GM03348 (cell line): ENCODE measurements at places on chromosomes 7 and 10.

DNA sequence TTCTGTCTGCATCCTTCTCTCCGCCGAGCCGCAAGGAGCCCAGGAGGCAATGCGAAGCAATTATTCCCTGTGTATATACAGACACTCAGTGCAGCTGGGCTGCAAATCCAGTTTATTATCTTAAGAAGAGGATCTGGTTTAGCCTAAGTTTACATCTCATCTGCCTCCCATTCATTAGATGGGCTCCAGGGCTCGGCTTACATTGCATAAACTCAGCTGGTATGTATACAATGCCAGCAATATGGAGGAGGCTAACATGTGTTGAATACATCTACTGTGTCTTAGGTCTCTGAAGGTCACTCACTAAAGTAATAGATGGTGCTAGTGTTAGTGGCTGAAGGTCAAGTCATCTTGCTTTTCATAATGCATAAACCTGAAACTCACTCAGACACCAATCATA, 996.8 kb downstream of the KCNMA1 start:
- DNase-seq, result no peak

- DNase-seq, result no peak
Measured at GRCh38 chr10:84542522-84543490, 214.4 kb downstream of the CCSER2 start.

GRCh38 chr10:35564341-35564968, 40.7 kb upstream of the GJD4 start:
- DNase-seq, result peak; percentile 73

DNA sequence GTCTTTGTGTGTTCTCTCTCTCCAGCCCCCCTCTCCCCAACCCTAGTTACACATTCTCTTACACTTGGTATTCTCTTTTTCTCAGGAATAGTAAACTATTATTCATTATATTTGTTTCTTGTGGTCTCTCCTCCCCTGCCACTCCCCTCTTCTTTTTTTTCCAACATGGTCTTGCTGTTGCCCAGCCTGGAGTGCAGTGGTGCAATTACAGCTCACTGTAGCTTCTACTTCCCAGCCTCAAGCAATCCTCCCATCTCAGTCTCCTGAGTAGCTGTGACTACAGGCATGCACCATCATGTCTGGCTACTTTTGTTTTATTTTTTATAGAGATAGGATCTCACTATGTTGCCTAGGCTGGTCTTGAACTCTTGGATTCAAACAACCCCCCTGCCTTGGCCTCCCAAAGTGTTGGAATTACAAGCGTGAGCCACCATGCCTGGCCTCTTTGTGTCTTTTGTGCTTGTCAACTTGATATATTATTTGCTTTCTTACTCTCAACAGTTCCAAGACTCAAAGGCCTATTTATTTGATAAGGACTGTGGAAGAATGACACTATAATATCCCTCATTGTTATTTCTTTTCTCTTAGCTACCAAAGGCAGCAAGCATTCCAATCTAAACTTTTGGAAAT, 66.9 kb downstream of the MLLT10 start:
- no peak for DNase-seq

DNA sequence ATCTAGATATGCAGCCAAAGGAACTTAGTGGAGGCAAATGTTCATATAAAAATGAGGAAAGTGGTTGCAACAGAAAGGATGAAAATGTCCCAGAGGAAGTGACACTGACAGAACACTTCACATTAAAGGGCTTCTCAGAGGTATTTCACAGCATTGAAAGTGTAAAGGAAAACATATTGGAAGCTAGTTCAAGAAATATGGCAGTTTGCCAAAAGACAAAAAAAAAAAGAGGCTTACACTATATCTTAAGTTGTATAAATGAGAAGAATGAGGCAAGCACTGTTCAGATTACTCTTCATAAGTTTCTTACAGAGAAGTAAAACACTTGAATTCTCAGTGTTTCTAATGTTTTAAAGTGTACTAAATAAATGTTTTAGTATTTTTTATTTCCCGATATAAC, 20.1 kb downstream of the RUNDC3B start:
- no peak for DNase-seq

DNA sequence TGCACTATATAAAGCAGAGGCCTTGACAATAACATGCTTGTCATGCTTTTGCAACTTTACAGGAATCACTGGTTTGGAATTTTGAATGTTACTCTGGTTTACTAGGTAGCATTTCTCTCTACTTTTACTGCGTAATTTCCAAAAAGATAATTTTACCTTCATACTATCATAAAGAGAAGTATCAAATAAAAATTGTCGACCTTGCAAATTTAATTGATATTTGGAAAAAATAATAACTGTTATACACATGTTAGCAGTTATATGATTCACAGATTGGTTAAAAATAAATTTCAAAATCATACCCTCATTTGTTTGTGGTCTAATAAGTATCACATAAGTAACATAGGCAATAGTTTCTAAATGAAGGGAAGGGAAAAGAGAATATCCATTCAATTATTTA, 228.5 kb upstream of the CACNA2D1 start:
- no peak for DNase-seq

GRCh38 chr7:80918909-80919721, at the start of gene SEMA3C:
TSS of gene SEMA3C (minus strand) at chr7:80919051. CDS start at chr7:80916781, 2,270 bp downstream.
- peak; percentile 97 for DNase-seq

DNA sequence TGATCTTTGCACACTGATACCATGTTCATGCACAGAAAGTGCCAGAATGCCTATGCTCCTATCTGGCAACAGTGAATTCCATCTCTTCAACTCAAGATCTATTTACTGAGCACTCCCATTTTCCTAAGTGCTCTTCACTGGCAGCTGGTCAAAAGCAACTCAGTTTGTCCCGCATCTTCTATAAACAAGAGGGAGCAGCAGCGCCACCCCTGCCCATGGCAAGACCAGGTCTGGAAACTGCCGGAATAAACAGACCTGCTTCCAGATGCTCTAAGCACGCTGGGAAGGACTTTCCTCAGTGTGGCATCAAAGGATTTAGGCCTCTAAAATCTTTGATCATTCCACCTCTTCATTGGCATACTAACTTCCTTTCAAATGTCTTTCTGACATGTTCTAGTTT, 104.4 kb upstream of the MACROH2A2 start:
- no peak for DNase-seq

- DNase-seq, result no peak
Measured at GRCh38 chr7:98964596-98964995, 86.3 kb downstream of the TRRAP start.

DNA sequence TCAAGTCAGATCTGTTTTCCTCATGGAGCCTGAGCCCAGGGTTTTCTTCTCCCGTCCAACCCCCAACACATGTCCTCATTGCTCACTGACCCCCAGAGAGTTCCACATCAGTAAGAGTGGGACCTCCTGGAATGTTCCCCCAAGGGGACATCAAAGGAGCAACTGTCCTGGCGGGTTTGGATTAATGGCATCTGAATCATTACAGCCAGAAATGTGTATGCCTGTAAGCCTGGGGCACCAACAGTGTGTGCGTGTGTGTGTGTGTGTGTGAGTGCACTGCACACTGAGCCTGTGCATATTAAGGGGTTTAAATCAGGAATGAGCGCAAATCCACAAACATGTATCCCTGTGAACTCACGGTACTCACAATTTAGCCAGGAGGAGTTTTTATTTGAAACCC, 222.3 kb downstream of the PLXNA4 start:
- no peak for DNase-seq

DNA sequence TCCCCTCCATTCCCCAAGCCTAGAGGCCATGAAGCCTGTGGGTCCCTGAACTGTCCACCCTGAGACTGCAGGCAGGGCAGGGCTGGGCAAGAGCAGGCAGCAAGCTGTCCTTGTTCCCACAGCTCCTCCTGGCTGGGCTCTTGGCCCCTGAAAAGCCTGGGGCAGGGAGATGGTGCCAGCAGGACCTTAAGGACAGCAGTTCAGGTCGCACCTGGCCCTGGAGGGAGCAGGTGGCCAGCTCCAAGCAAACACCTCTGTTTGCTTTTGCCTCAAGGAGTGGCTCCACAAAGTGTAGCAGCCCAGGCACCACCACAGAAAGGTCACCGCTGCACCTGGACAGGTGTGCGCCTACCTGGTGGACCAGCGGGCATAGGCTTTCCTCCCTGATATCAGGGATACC, 5.2 kb downstream of the RET start:
- no peak for DNase-seq

DNA sequence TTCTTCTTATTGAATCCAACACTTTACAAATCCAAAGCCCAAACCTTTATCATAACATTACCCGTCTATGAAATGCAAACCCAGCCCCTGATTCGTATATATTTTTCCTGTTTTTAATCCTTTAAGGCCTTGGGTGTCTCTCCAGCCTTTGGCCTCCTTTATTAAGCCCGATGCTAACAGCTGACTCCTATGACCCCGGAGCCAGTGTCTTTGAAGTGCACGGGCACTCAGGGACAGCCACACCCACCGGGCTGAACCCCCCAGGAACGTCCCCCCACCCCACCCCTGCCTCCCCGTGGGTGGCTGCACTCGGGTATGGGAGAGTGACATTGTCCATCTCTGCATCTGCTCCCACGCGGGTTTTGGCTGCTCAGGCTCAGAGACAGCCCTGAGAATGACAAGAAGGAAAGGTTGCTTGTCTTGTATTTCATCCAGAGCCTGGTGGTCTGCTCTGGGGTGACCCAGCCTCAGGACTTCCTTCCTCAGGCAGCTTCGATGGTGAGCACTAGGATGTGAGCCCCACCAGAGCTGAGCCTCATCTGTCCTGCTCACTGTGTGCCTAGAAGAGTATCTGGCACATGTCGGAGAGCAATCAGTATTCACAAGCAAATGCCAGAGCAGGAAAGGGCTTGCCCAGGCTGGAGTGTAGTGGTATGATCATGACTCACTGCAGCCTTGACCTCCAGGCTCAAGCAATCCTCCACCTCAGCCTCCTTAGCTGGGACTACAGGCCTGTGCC, 210.4 kb downstream of the SKIDA1 start:
- peak; percentile 41 for DNase-seq

- peak; percentile 93 for DNase-seq
Measured at GRCh38 chr7:26151953-26152781, at the start of gene NFE2L3. TSS of gene NFE2L3 (plus strand) at chr7:26152198. CDS start at chr7:26152499, 301 bp downstream.

- DNase-seq, result no peak
Measured at GRCh38 chr7:7565746-7566650, 686 bp upstream of the MIOS start.

- DNase-seq, result no peak
Measured at GRCh38 chr7:100785878-100786277, 41.4 kb downstream of the EPHB4 start.

DNA sequence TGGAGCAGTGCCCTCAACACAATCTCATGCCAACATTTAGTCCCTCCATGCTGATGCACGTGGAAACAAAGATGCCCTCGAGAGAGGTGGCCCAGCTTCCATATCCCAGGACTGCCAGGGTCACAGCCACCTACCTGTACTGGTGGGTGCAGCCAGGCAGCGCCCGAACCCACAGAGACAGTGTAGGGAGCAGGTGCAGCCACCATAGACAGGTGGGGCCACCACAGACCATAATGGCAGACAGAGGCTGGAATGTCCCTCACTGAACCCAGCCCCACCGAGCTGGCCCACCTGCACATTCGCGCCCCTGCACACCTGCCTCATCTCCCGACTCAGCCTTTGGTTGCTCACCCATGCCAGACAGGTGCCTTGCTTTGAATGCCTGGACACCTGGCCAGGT, 18.3 kb upstream of the CPXM2 start:
- no peak for DNase-seq

DNA sequence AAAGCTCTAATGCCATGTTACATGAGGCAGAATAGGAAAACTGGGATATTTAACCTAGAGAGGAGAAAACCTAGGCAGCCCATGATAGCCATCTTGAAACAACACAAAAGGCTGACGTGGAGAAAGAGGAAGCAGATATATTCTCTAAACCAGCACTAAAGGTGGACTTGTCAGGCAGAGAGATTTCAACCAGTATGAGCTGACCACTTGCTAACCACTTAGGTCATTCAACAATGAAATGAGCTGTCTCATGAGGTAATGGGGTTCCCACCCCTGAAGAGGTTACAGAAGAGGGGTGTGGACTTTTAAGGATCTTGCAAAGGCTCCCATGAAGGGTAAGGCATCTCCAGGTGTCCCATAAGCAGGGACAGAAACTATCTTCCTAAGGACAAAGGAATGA, 26.8 kb upstream of the EGR2 start:
- DNase-seq, result no peak

GRCh38 chr10:5090551-5090950, 3.7 kb upstream of the AKR1C3 start:
- no peak for DNase-seq
